ENCODE measurements at places on chromosomes 2 and 18.

DNA sequence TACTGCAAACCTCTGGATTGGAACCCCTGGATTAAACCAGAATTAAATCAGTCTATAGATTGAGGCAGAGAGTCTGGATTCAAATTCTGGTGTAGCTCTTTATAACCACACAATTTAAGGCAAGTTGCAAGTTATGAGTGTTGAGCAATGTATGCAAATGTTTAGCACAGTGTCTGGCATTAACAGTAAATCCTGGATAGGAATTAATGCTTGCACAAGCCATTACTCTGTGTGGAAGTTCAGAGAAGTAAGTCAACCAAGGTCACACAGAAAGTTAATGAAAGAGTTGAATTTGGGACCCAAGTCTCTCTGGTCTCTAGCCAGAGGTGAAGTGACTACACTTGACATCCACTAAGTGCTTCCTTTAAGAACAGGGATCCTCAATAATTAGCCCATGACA is 2.0 kb upstream of the MARCO start:
- no peak for DNase-seq

DNA sequence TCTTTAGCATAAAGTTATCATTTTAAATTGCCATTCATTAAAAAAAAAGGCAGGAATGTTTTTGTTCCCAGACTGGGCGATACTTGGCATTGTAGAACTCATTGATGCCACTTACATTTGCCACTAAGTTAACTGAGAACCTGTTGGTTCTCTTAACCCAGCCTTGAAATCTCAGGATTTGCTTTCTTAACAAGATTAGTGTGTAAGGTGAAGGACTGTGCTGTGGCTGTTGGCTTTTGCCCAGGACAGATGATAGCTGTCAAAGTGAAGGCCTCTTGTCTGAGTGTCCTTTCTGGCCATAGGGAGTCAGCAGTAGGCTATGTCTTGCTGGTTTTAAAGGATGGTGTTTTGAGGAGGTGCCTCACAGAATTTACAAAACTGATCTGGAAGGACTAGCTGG is 2.6 kb downstream of the DPYSL5 start:
- no peak for DNase-seq

DNA sequence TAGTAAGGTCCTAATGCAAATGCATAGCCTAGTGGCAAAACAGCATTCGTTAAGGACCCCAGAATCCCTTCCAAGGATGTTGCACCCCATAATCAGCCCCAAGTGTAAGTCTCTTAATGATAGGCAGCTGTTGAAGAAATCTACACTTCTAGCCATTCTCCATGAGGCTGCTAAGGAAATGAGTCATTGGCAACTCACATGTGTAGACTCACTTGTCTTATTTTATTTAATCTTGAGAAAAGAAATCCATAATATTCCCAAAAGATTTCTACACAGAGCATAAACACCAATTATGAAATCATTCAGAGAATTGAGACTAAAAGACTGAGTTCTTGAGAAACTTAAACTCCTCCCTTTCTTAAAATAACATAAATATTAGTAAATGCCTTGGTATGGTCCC is 52.4 kb downstream of the AKAIN1 start:
- DNase-seq: no peak

GRCh38 chr18:68942230-68942629 is 144.3 kb downstream of the CCDC102B start:
- DNase-seq: no peak

GRCh38 chr2:175143678-175144077 is 24.3 kb downstream of the ATF2 start:
- no peak for DNase-seq

DNA sequence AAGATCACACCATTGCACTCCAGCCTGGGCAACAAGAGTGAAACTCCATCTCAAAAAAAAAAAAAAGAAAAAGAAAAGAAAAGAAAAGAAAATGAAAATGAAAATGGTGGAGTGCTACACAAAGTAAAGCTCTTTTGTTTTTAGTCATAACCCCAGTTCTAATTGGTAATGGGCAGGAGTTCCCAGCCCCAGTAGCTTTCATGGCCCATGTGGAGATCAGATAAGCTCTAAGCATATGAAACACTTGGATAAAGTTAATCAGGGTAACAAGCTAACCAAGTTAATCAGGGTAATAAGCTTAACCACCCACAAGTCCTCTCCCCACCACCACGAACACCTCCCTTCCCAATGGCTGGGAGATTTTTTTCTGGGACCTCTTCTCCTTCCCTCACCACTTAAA is 240.8 kb downstream of the BCL11A start:
- DNase-seq: no peak

DNA sequence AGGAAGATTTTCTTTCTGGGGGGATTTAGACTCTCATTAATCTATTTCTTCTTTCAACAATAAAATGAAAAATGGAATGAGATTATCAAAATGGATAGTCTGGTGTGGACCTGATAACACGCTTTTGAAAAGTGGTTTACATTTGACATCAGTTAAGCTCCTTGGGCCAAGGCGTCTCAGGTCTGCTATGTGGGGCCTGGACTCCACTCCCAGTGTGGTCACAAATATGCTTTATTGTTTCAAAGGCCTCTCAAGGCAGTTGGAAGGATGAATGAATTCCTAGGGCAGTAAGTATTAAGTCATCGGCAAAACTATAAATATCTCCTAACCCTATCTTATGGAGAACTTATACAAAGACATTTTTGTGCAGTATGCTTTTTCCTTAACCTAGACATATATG is 74.5 kb downstream of the ETAA1 start:
- no peak for DNase-seq

GRCh38 chr18:79529991-79530390 is 134.3 kb downstream of the NFATC1 start:
- DNase-seq: no peak

Measured in coronary artery (tissue), 2 donors.